Fibroblast of the conjunctiva (primary cell): ENCODE measurements at places on chromosomes 7 and 10.

GRCh38 chr10:119061352-119061751 lies 19.3 kb downstream of the EIF3A start:
- no peak for DNase-seq

GRCh38 chr10:101617102-101617823 lies 29.1 kb downstream of the DPCD start:
- no peak for DNase-seq

- DNase-seq, result no peak
Measured at GRCh38 chr10:128926711-128927110, 540.3 kb upstream of the MGMT start.

GRCh38 chr7:151798851-151799448 lies 78.0 kb downstream of the PRKAG2 start:
- no peak for DNase-seq

GRCh38 chr10:18681971-18682411 lies 22.8 kb downstream of the ARL5B start:
- DNase-seq, result no peak

DNA sequence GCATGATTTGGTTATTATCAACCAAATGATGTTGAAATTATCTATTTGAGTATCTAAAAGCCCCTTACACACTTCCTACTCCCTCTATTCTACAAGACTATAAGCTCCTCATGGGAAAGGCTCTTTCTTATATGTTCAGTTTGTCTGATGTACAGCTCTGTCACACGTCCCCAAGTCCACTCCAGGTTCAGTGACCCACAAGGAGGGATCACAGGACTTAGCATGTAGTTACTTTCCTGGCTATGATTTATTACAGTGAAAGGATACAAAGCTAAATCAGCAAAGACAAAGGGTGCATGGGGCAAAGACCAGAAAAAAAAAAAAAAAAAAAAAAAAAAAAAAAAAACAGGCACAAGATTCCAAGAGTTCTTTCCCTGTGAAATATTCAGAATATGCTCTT lies 125.6 kb upstream of the TMEM106B start:
- DNase-seq, result no peak

DNA sequence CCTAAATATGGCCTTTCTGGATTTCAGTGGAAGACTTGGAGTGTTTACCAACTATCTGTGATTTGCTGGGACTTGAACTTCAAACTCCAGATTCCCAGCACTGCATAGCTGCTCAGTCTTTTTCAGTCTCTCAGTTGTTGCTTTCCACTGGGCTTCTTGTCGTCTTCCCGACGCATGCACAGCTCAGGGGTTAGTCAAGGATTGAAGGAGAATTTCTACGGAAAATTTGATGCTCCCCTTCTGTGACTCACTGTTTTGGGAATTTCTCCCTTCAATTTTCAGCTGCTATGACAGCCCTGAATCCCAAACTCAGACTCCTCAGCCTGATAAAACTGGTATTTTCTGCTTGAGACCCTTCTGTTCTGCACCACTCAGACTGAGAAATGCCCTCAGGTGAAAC lies 91.7 kb downstream of the CYP26A1 start:
- DNase-seq, result no peak

- DNase-seq, result no peak
Measured at GRCh38 chr7:130490311-130490791, 1.5 kb upstream of the MEST start.

DNA sequence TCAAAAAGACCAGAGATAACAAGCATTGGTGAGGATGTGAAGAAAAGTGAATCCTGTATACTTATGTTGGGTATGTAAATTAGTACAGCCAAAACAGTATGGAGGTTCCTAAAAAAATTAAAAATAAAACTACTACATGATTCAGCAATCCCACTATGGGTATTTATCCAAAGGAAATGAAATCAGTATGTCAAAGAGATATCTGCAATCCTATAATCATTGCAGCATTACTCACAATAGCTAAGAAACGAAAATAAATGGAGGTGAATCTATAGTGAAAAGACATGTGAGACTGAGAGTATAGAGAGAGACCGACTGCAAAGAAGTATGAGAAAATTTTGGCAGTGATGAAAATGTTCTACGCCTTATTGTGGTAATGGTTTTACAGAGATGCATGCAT lies 139.2 kb upstream of the TMEM168 start:
- DNase-seq, result no peak

- no peak for DNase-seq
Measured at GRCh38 chr10:114232561-114233176, 6.4 kb upstream of the VWA2 start.
